HS-5 (cell line): ENCODE measurements at places on chromosomes 12 and 14.

DNA sequence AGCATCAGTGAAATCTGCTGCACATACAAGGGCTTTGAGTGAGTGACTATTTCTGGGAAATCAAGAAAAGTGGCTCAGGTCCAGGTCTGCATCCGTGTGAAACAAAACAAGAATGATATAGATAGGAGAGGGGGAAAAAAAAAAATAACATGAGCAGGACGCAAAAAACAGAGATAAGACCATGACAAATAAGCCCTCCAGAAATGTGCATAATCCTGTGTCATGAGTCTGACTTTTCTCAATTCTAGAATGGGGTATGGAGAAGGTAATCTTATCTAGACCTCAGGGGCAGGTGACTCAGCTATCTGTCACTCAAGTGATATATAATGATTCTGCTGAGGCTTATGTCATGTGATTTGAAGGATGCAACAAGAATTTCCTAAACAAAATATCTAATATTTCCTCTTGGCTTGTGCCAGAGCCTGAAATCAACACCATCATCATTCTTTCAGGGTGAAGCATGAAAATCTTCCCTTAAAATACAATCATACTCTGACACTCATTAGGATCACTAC, 250.0 kb downstream of the PHLDA1 start:
- peak; percentile 90 for DNase-seq

DNA sequence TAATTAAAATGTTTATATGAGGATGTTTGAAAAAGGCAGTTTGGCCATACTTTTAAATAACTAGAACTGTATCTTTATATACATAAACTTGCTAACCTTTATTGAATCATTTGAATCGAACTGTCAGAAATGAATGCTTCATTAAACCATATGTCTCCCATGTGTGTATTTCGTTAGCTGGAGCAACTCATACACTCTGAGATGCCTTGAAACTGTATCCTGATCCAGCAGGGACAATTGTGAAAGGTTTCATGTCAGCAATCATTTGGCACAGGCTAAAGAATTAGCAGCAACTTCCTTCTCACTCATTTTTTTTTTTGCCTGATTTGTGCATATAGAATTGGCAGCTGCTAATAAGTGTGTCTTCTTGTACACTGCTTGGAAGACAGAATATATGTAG, 109.9 kb downstream of the NAV3 start:
- DNase-seq, result peak; percentile 74

- DNase-seq, result no peak
Observed at GRCh38 chr12:131366261-131366871, 344.5 kb upstream of the SFSWAP start.

DNA sequence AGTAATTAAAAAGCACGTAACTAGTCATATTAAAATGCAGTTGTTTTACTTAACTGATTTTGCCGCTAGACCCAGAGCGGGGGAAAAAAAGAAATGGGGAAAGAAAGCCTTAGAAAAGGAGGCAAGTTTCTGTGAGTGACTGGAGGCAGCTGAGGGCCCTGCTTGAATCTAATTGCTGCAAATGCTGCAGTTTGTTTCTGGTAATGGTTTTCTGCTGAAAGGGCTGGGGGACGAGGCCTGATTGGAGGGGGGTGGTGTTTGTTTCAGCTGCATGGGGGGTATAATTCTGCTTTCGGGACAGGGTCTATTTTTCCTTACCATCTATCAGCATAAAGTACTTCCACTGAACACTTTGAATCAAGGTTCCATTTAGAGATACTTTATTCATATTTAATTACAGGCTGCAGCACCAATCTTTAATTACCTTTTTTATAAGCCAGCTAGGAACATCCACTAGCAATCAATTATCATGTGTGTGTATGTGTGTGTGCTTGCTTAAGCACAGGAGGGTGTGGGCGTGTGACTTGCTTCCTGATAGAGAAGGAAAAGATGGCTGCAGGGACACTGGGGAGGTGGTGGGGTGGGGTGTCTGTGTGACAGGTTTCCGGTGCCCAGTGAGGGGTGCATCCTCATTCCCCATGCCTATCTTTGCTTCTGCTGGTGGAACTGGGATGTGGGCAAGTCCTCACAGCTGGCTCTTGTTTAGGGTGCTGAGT, 83.4 kb downstream of the ADCK1 start:
- no peak for DNase-seq

DNA sequence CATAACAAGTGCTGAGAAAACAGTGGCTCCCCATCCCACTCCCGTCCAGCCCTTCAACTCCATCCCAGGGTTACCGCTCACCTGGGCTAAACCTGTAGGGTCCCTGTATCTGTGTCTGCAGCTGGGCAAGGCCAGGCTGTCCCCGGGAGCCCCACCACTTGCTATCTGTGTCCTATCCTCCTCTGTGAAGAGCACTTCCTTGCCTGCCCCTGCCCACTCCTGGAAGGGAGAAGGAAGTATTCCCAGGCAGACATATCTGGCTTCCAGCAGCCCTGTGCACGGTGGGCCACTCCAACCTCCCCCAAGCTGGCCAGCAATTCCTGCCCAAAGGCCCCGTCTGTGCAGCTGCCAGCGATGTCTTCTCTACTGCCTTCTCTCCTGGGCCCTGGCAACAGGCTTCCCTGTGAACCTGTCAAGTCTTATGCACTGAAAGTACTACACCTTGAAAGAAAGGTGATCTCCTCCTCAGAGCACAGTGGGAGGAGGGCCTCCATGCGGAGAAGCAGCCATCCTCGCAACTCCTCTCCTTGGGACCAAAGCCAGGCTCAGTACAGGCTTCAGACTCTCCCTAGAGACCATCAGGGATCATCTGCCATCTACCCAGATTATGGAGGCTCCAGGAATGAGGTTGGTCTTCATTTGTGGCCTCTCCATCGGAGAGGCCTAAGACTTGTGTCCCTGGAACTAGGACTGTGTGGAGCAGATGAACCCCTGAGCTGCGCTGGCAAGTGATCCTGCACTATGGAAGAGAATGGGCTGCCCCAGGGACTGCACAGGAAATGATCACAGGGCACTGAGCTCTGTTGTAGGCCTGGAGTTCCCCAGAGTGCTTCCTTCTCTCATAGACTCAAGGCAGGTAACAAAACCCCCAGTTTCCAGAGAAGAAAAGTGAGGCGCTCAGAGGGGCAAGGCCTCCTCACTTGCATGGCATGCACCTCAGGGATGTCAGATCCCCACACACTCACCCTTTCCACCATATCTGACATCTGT, 663.6 kb downstream of the BCL11B start:
- DNase-seq, result no peak

- no peak for DNase-seq
Observed at GRCh38 chr14:60294411-60295069, 45.5 kb downstream of the PPM1A start.

GRCh38 chr12:46553911-46554310, 181.3 kb upstream of the SLC38A2 start:
- no peak for DNase-seq

GRCh38 chr14:71932229-71932981, at the start of gene RGS6:
Gene RGS6 (plus strand): TSS chr14:71932429.
- no peak for DNase-seq

- no peak for DNase-seq
Observed at GRCh38 chr14:50059763-50060616, 56.4 kb downstream of the VCPKMT start.

- no peak for DNase-seq
Observed at GRCh38 chr12:93982771-93983315, 165.5 kb upstream of the PLXNC1 start.

DNA sequence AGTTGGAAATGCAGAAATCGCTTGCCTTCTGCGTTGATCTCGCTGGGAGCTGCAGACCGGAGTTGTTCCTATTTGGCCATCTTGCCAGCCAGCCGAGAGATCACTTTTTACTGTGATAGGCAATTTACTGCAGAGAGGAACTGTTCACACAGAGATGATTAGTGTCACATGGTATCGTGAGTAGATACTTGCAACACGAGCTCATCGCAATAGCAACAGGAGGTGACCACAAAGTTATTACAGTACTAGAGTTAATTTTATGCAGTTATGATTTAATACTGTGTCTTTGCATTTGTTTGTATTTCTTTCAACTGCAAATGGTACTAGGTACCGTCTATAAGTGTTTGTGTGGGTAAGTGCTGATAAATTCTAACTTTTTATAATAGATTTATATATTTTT, 27.8 kb downstream of the NOPCHAP1 start:
- peak; percentile 29 for DNase-seq

DNA sequence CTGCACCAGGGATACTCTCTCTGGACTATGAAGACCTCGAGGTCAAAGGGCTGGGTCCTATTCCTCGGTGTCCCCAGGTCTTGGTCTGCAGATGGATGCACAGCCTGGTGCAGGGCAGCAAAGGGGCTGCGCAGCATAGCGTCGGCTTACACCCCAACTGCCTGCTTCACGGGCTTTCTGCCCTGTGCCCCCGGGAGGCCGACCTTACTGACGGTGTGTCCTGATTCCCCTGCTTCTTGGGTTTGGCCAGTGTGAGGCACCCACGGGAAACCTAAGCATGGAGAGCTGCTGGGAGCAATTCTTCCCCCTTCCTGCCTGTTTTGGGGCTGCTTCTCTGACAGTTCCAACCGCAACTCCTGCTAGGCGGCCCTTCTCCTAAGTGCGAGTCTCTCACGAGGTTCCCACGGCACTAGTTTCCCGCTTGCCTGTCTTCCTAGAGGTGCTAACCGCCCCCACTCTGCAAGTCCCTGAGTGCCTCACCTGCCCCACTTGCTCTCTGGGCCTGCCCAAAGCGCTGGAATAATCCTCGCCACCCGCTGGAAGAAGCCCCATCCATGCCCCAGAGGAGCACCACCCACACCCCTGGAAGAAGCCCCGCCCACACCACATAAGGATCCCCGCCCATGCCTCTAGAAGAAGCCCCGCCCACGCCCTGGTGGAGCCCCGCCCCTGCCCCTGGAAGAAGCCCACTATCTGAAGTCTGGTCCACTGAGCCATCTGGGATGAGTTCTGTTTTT, 54.0 kb downstream of the PRIMA1 start:
- DNase-seq, result no peak

DNA sequence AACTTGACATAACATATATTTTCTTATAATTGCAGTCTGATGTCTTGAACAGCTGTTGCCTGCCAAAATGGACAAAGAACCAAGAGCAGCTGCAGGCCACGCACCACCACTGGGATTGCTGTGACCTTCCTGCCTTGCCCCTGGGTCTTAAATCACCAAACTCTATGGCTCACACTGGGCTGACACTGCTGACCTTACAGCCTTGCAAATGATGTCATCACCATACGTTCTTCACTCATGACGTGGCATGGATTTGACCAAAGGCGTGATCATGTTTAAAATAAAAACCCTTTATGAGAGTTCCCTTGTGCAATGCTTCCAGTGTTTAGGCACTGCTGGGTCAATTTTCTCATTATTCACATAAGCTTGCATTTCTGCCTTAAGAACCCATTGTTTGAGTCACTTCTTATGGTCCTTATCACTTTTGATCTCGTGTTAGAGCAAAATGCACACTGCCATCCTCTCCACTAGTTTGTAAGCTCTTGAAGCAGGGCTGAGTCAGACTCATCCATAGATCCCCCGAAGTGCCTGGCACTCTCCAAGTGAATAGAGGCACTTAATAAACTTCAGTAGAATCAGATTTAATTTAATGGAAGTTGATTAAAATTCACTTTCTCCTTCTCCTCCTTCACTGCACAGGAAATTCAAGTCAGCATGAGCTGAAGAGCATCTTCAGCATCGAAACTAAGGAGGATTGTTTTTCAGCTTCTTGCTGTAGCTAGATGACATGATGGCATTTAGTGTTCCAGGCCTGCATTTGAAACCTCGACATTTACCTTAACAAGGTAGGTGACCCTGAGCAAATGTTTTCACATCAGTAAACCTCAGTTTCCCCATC, 132.4 kb upstream of the PZP start:
- DNase-seq, result peak; percentile 70

GRCh38 chr12:132516095-132517012, 26.4 kb downstream of the FBRSL1 start:
- DNase-seq, result no peak

DNA sequence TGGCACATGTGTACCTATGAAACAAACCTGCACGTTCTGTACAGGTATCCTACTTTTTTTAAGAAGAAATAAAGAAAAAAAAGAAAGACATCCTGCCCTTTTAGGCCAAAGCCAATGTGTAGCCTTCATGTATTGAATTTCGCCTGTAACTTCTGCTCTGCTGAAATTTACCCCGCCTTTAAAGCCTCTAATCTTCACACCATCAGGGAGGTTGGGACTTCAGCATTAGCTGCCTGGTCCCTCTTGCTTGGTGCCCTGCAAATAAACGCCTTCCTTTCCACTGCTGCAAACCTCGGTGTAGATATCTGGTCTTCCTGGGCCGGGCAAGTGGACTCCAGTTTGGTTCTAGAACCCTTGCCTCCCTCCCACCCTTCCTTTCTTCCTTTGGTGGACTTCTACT, 2.6 kb upstream of the KRT71 start:
- no peak for DNase-seq

GRCh38 chr14:77882636-77883035, 82.7 kb downstream of the ADCK1 start:
- no peak for DNase-seq

DNA sequence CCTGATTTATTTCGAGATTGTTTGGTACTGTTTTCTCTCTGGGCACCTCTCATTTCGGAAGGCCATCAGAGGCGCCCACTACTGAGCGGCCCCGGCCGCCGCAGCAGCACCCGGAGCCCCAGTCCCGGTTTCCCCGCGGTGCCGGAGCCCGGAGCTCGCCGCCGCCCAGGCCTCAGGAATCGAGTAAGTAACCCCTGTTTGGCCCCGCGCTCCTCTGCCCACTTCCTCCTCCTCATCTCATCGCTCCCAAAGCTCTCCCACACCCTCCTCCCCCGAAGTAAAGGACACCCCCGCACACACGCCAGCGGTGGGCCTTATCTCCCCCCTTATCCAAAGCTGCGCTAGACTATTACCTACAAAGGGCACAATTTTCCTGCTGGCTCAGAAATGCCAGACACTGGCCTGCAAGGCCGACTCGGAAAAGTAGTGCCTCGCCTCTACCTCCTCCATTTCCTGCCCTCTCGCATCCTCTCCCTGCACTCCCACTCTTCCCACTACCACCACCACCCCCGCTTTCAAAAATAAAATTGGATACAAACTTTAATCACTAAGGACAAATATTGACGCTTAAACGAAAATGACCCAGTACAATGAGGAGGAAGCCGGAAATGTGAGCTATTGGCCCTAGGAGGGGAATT, 637 bp upstream of the FOXG1 start:
- no peak for DNase-seq

- no peak for DNase-seq
Observed at GRCh38 chr12:54562750-54563356, 13.5 kb downstream of the PDE1B start.

- DNase-seq, result no peak
Observed at GRCh38 chr12:112107306-112108201, 1.0 kb downstream of the NAA25 start.

DNA sequence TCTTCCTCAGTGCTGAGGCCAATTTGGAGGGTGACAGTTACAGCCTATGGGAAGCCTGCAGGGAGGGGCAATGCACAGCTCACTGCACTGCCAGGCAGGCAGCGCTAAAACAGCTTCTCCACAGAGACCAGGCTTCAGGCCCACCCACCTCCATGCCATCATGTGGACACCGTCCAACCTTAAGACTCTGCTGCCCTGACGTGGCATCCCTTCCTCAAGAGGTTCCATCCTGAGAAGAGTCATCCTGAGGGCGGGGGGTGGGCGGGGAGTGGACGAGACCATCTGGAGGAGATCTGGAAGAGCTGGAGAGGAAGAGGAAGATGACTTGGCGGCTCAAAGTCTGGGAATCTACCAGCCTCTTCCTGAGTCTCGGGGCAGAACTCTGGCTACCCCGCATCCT, 8.4 kb upstream of the ACVRL1 start:
- no peak for DNase-seq
